ENCODE measurements at places on chromosomes 3 and 15.
A peak's percentile ranks its signal among the peaks of the same experiment; 100 is the strongest.

- DNase-seq, result no peak
These were observed 16.0 kb downstream of the ROBO2 start for GRCh38 chr3:77055841-77056341.

GRCh38 chr3:50317300-50317699, 5.2 kb downstream of the HYAL2 start:
- no peak for DNase-seq

DNA sequence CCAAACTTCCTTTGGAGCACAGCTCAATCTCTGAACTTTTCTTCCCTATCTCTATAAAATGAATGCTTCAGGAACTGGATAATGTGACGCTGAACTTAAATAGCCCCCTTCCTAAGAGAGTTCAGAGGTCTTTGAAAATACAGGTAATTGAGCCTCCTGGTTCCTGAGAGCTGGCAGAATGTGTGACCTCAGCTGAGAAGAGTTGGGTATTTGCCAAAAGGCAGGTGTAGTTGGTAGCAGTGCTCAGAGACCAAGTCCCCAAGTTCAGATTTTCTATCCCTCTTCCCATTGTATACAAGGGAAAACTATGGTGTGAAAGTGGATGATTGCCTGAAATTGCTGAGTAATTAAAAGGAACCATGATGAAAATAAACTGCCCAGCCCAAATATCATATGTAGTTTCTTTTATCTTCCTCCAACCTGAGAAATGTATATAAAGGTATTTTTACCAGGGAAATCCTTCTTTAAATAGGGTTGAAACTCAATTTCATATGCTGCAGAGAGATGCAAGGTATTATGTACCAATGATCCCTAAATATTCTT, 154.6 kb upstream of the ICE2 start:
- DNase-seq, result no peak

DNA sequence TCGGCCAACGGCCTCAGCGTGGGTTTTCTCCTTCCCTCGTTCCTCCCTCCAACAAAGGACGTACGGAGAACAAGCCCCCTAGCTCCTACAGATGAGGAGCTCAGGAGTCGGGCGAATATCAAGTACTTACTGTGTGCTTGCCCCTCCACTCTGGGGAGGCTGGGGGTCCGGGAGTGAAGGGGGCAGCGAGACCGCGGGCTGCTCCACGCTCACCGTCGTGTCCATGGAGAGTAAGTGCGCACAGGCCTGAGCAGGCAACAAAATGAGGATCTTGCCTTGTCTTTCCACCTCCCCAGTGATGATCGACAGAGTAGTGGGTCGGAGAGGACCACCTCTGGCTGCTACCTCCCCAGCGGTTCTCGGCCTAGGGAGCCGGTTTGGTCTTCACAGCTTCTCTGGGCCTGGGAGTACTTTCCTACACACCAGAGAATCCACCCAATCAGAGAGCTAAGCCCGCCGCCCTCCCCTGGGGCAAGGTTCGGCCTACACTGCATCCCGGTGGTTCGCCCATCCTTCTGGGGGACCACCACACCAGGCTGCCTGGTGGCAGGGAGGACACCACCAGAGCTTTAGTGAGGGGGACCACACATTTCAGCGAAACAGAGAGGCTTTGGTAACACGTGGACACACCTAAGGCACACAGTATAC, 603 bp upstream of the TRANK1 start:
- no peak for DNase-seq

DNA sequence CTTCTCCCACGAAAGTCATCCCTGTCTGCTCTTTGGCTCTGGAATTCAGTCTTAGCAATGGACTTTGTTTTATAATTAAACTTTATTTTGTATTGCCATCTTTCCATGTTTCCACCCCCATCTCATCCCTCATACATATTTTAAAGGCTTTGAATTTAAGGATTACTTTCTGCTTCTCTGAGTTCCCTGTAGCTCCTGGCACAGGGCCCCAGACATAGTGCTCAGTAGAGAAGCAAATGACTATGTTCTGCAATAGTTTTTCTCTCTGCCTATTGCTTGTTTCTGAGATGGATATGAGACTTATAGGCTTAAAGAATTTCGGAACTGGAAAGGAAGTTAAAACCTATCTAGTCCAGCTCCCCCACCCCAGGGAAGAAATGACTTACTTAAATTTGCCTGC, 197.0 kb downstream of the LPP start:
- no peak for DNase-seq

DNA sequence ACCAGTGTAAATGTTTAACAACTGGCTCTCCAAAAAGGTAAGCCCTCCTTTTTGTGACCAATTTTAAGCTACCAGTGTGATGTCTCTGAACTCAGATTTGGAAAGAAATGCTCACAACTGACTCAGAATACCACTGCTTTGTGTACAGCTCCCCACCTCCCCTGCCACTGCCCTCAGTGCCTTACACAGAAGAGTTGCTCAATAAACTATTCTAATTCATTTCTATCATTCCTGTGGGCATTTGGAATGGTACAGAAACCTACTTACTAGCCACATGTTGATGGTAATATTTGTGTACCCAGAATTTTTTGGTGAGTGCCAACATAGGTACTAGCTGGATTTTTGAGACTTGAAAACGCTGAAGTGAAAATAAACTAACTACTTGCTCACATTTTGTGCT, 16.0 kb downstream of the LRRN1 start:
- no peak for DNase-seq

- DNase-seq, result no peak
These were observed 44.3 kb downstream of the PXYLP1 start for GRCh38 chr3:141275973-141276372.

DNA sequence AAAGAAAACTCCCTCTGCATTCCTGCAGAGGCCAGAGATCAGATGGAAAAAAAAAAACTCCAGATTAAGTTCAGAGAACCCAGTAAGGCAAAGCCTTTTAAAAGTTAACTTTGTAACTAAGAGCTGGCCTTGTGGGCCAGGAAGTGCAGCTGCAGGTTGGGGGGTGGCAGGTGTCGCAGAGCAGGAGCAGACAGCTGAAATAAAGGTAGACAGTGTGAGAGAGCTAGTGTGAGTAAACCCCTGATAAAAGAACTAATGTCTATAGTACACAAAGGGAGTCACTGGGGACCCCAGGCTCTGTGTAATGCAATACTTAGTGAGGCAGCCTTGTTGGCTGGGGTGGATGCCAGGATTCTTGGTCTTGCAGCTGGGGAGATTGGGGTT, 42.1 kb downstream of the PPCDC start:
- DNase-seq, result peak; percentile 54

Data from muscle of leg (tissue), 16 donors.